ENCODE measurements at places on chromosomes 16 and 17.
A peak's percentile ranks its signal among the peaks of the same experiment; 100 is the strongest.

GRCh38 chr17:66476014-66476413 lies 173.6 kb downstream of the PRKCA start:
- no peak for DNase-seq

DNA sequence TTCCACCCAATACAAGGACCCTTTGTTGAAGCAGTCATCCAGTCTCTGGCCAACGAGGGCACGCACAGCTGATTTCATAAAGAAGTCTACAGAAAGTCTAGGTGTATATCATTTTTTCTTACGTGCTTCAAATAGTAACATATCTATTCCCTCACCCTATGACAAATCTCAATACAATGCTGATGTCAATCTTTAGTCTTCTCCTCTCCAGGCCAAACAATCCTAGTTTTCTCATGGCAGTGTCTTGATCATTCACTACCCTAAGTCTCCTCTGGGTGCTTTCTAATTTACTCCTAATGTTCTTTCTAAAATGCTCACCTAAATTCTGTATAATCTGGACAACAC lies 92.6 kb downstream of the CACNG1 start:
- DNase-seq, result no peak

GRCh38 chr17:13601322-13601775 lies 380 bp downstream of the HS3ST3A1 start:
- DNase-seq, result no peak

DNA sequence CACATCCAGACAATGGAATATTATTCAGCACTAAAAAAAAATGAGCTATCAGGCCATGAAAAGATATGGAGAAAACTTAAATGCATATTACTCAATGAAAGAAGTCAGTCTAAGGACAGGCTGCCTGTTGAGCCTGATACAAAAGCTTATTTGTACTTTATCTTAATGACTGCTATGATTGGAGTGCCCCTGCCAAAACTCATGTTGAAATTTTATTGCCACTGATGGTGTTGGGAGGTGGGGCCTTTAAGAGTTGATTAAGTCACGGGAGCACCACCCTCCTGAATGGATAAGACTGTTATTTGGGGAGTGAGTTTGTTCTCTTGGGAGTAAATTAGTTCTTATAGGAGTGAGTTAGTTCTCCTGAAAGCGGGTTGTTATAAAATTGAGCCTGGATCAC lies 9.9 kb downstream of the C17orf67 start:
- DNase-seq, result no peak

GRCh38 chr16:87490096-87490798 lies 2.6 kb downstream of the ZCCHC14 start:
- DNase-seq, result no peak

DNA sequence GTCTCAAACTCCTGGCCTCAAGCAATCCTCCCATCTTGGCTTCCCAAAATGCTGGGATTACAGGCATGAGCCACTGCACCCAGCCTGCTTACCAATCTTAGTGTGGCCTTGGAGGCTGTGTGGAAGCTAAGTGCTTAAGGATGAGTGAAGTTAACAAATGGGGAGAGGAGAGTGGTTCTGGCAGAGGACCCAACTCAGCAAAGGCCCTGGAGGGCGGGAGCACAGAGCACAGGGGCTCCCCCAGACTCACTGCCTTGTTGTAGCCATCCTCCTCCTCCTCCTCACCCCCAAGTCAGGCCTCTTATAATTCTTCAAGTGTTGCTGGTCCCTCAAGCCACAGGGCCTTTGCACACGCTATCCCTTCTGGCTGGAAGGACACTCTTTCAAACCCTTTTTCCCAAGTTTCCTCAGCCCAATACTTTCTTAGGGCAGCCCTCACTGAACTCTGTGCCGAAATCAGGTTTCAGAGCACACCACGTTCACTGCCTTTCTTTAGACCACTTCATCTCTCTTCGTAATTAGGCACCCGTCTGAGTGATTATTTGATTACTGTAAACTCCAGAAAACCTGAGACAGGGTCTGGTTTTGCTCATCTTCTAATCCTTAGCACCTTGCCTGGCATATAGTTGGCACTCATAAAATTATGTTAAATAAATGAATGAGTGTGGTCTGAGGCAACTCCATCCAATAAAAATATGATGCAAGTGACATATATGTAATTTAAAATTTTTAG lies 23.4 kb downstream of the NGFR start:
- no peak for DNase-seq

GRCh38 chr17:31249835-31250141 lies 47.3 kb downstream of the OMG start:
- no peak for DNase-seq

- no peak for DNase-seq
Measured at GRCh38 chr16:1152123-1152638, 725 bp upstream of the CACNA1H start.

GRCh38 chr17:63693411-63694113 lies 6.4 kb downstream of the LIMD2 start:
- DNase-seq, result no peak

DNA sequence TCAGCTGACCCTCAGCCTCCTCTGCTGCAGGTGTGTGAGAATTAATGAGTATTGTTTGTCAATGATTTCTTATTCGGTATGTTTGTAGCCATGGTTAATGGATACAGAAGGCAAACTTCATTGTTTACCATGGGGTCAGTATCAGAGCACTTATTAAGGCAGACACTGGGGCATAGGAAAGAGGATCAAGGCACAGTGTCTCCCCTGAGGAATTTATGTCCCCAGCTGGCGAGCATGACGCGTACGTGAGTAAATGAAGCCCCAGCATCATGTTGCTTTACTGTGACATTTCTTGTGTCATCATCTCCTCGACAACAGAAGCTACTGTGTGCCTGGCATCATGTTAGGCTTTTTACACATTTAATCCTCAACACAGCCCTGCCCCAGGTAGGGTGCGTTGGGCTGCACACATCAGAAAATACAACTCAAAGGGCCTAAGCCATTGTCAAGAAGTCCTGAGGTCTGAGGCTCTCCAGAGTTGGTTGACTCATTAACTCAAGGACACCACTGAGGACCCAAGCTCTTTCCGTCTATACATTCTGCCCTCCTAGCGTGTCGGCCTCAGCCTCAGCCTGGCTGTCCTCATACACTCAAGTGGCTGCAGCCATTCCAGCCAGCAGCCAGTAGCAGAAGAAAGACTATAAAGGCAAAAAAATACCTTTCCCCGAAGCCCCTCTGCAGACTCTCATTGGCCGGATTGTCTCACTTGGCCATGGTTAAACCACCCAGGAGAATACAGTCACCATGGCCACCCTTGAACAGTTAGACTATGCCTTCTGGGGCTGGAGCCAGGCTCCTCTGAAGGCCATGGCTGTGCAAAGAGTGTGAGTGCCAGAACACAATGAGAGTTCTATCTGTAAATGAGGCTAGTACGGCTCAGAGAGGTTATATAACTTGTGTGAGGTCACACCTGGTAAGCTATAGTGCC lies 13.9 kb upstream of the ZCCHC14 start:
- peak; percentile 74 for DNase-seq

GRCh38 chr16:68091380-68092261 lies 6.5 kb downstream of the NFATC3 start:
- no peak for DNase-seq

DNA sequence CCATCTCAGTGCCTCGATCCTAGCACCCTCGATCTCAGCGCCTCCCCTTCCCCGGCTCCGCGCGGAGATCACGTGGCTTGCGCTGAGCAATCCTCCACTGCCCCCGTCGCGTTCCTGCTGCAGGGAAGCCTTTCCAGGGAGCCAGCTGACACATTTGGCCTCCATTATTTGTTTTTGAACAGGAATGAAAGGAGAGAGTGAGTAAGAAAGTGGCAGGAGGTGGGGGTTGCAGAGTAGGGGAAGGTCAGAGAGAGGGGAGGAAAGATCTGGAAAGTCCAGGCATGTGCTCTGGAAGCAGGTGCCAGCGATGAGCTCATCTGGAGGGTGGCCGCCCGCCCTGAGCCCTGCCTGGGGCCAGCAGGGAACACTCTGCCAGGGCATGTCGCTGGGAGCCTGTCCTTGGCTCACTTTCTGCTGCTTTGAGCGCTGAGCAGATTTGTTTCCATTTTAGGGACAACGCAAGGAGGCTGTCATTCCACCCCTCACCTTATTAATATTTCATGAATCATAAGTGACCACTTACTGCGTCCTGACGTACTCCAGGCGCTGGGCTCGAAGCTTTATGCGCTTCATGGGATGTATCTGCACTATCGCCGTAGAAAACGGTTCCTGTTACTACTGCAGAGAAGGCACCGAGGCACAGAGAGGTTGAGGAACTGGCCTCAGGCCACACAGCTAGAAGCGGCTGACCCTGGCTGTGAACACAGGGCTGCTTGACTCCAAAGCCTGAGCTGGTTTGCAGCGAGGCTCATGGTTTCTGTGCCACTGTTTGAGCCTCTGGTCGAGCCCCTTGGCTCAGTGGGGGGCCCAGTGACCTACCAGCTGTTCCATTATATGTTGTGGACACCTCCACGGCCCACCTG lies 283.1 kb downstream of the SEC14L1 start:
- peak; percentile 84 for DNase-seq

DNA sequence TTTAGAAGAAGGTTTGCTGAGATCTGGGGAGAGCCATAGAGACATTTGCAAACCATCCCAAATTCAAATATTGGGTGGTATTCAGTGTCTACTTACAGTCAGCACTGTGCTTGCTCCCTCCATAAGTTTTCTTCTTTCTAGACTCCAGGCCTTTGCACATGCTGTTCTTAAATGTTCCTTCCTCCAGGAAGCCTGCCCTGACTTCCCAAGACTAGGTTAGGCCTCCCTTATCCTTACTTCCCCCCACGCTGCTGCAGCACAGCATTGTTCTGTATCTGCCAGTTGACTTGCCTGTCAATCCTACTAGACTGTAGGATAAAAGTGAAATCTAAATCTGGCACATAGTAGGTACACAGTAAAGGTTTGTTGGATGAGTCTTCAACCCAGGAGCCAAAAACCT lies 53.4 kb downstream of the ASIC2 start:
- DNase-seq, result no peak

- no peak for DNase-seq
Measured at GRCh38 chr16:4182581-4183236, 59.2 kb downstream of the SRL start.

- DNase-seq, result no peak
Measured at GRCh38 chr17:40548982-40549685, 16.1 kb downstream of the CCR7 start.

GRCh38 chr16:23712976-23713375 lies at the start of gene ERN2:
Gene ERN2 (minus strand): TSS chr16:23713222. CDS start chr16:23713187, 35 bp downstream.
- no peak for DNase-seq
